Daoy (cell line): ENCODE measurements at places on chromosomes 11 and 22. TPM values are rescaled to one million over a fixed set of nuclear protein-coding genes. Genes with fewer than 3 reads are reported as not detected.

The APOBEC3F gene
- 0.97 and 6.9 TPM in 2 replicates for total RNA-seq

The CASTOR1 gene
- total RNA-seq: 5.9 and 10.3 TPM in 2 replicates

The MRGPRX3 gene
- total RNA-seq: not detected in 2 replicates

The SMC1B gene
- not detected in 2 replicates for total RNA-seq

The PHOX2A gene
- total RNA-seq: not detected in 2 replicates

The ENDOD1 gene
- total RNA-seq: 13.6 and 16.2 TPM in 2 replicates

The CHRM1 gene
- total RNA-seq: not detected in 2 replicates

The APOA4 gene
- not detected in 2 replicates for total RNA-seq

The MS4A12 gene
- not detected in 2 replicates for total RNA-seq

The LAYN gene
- 19.3 and 25.9 TPM in 2 replicates for total RNA-seq

The PPFIBP2 gene
- 2.2 and 4.2 TPM in 2 replicates for total RNA-seq

The WEE1 gene
- total RNA-seq: 64.0 and 69.1 TPM in 2 replicates

- DNase-seq: no peak
Observed at GRCh38 chr11:76566811-76567210, 103.7 kb downstream of the LRRC32 start.

- no peak for DNase-seq
Observed at GRCh38 chr22:17896586-17896985, 122.3 kb upstream of the BID start.

- no peak for DNase-seq
Observed at GRCh38 chr11:116651098-116651736, 121.6 kb downstream of the BUD13 start.

GRCh38 chr11:126280595-126280994 lies 2.3 kb upstream of the TIRAP start:
- no peak for DNase-seq

DNA sequence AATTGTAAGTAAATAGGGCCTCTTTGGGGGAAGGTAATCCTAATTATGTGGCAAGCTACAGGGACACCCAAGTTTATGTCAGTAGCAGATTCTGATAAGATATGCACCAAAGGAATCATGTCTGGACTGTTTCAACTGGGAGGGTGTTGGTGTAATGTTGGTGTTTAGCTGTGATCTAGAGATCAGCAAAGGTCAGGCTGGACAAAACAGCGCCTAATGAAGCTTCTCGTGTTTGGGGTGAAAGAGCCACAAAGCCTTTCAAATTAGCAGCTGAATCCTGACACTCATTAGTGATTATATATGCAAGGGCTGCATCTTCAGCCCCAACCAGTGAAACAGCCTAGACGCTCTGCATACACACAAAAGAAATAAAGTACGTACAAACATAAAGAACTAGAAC lies 106.3 kb downstream of the MPPED2 start:
- no peak for DNase-seq

- no peak for DNase-seq
Observed at GRCh38 chr22:43946384-43946667, 8.9 kb upstream of the SAMM50 start.

DNA sequence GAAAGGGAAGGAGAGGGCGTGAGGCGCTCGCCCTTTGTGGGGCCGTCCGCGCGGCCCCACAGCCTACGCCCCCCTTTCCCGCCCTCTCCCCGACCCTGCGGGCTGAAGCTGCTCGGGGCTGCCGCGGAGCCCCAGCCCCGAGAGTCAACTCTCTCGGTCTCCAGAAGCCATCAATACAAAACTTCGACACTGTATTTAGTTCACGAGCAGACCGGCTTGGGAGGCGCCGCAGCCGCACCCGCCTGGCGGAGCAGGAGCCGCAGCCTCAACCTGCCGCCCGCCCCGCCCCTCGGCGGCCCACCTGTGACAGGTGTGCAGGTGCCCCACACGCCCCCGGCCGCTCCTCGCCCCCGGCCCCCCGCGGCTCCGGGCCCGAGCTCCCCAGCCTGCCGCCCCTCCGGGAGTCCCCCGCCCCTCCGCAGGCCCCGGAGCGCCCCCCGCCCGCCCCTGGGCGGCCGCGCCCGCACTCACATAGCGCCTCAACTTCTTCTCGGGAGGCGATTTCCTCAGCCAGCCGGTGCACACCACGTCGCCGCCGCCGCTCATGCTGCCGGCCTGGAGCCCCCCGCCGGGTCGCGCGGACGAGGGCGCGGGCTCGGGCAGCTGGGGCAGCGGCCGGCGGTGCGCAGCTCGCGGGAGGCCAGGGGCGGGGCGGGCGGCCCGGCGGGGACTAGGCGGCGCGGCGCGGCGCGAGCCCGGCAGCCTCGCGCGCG lies at the start of gene GAB2:
GAB2 (minus strand) TSS at position 646 of the 713 bp plus-strand sequence; CDS start at position 546, 100 bp downstream.
- DNase-seq: no peak

- DNase-seq: no peak
Observed at GRCh38 chr11:24497831-24498230, 978 bp downstream of the LUZP2 start.

DNA sequence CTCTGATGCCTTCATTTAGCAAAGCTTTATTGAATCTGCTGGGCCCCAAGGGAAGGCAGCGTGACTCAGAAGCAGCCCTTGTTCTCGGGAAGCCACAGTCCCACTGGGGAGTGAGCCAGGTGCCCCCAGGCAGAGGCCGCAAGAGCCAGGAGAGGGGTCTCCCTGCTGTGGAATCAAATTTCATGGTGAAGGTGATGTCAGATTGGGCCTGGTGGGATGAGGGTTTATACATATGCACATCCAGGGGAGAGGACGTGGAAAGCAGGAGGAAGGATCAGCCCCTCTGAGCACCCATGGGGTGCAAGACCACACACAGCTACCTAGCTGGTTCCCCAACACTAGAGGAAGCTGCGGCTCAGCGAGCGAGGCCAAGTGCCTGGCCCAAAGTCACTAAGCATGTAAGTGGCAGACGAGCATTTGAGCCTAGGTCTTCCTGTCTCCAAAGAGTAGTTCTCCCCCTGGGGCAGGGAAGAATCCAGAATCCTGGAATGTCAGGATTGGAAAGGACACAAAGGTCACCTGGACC lies 2.0 kb downstream of the SYNGR1 start:
- peak; percentile 93 for DNase-seq

- DNase-seq: peak; percentile 14
Observed at GRCh38 chr11:57798905-57799559, 37.4 kb downstream of the CTNND1 start.

DNA sequence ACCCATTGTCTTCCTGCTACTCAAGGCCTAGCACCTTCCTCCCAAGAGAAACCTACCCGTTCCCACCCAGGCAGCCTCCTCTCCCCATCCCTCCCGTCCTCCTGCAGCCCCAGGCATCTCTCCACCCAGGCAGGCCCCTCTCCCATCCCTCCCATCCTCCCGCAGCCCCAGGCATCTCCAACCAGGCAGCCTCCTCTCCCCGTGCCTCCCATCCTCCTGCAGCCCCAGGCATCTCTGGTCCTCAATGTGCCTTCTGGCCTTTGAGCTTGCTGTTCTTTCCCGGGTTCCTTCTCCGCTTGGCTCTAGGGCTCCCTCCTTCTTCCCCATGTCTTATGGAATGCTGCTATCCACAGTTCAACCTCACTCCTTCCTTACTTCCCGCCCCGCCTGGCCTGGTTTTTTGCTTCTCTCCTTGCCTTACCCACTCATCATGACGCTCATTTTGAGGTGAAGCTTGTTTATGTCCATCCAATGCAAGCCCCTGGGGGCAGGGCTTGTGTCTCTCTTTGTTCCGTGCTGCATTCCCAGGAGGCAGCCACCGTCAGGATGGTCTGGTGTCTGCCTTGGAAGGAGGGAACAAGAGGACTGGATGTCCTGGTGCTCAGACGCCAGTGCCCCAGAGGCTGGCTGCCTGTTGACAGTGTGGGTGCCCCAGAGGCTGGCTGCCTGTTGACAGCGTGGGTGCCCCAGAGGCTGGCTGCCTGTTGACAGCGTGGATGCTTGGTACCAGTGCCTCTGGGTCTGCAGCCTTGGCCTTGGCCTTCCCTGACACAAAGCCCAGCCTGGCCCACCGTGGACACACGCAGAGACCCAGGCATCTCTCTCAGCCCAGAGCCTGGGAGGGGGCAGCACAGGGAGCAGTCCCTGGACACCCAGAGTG lies 815.7 kb downstream of the BRD1 start:
- DNase-seq: no peak

- no peak for DNase-seq
Observed at GRCh38 chr11:66073669-66074068, 3.6 kb downstream of the PACS1 start.

GRCh38 chr22:25419247-25420113 lies 145.0 kb upstream of the GRK3 start:
- no peak for DNase-seq

GRCh38 chr22:23910496-23911190 lies 16.5 kb downstream of the MIF start:
- no peak for DNase-seq
